ENCODE measurements at places on chromosomes 1 and 21.

DNA sequence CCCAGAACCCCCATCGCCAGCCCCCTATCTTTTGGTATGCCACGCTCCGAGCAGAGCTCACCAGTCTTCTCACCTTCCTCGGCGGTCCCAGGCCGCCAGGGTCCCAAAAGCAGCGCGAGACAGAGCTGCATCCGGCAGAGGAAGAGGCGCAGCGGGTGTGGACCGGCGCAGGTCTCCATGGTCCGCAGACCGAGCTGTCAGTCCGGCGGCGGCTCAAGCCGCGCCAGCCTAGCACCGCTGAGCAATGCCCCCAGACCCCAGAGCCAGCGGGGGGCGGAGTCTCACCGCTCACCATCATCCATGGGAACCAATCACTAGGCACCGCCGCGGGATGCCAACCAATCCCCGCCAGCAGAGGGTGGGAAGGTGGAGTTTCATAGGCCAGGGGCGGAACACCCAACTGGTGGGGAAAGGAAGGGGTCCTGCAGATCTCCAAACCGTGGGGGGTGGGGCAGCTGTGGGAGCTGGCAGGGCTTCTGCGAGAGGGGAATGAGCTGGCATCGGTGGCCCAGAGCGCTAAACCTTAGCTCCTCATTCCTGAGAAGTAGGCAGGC, at the start of gene EPHA10:
EPHA10 (minus strand) TSS at position 233 of the 554 bp plus-strand sequence; CDS start at position 179, 54 bp downstream.
- no peak for DNase-seq

- no peak for DNase-seq
These were observed 56.1 kb upstream of the HAO2 start for GRCh38 chr1:119312500-119312899.

DNA sequence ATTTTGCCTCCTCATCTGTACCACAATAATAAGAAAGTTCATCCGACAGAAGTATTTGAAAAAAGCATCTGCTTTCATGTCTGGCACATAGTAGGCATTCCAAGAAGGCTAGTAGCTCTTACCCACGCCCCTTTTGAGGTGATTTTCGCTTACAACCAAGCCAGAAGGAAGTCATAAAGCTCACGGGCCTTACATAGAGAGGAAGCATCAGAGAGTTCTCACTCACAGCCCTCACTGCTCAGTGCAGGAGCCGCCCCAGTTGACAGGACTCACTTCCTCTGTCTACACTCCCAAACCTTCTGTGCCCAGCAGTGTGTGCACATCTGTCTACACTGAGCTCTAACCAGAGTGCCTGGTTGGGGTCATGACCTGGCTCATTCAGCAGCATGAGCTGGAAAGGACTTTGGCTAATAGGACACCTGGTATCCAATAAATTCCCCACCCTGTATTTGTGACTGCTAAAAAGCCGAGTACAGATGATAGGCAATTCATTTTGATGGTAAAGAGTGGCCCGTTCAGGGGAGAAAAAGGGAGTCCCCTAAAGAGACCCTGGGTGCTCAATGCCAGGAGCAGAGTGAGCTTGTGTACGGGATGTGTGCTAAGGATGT, 36.8 kb upstream of the DUSP10 start:
- peak; percentile 71 for DNase-seq

DNA sequence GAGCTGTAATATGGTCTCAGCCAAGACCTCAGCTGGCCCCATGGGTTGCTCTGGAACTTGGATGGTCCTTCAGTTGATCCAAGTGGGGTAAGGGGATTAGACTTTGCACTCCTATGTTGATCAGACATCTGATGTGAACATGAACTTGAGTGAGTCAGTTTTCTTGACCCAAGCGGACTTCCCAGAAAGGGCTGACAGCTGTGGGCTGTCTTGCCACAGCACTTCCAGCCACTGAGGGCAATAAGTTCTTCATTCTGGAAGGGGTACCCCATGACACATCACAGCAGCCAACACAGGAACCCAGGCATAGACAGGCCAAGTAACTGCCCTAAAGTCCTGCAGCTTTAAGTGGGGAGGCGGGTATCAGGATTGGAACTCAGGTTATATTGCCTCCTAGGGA, 93.9 kb upstream of the USP24 start:
- DNase-seq: peak; percentile 80

DNA sequence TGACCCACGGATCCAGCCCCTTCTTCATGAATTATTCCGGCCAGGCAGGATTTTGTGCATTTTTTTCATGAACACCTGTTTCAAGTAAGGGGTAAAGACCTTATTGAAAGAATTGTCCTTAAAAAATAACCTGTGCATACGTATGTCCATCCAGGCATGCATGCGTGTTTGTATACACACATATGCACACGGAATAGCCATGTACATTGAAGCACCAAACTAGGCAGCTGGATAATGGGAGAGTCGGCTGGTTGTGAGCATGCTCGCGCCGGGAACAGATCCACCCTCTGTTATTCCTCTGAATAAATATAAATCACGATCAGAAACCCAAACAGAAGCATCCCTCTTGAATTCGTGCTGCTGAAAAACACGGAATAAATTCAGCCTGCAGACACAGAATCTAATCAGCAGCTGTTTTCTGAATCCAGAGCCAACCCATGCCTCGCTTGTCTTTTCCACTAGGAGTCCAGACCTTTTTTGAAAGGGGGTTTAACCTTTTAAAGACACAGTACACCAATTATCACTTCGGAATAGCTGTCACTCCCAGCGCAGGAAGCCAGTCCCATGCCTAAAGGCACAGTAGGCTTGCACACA, at the start of gene HIVEP3:
HIVEP3 (minus strand) TSS at position 473 of the 594 bp plus-strand sequence.
- no peak for DNase-seq

GRCh38 chr1:160168016-160168415, 16.6 kb downstream of the ATP1A4 start:
- DNase-seq: no peak

DNA sequence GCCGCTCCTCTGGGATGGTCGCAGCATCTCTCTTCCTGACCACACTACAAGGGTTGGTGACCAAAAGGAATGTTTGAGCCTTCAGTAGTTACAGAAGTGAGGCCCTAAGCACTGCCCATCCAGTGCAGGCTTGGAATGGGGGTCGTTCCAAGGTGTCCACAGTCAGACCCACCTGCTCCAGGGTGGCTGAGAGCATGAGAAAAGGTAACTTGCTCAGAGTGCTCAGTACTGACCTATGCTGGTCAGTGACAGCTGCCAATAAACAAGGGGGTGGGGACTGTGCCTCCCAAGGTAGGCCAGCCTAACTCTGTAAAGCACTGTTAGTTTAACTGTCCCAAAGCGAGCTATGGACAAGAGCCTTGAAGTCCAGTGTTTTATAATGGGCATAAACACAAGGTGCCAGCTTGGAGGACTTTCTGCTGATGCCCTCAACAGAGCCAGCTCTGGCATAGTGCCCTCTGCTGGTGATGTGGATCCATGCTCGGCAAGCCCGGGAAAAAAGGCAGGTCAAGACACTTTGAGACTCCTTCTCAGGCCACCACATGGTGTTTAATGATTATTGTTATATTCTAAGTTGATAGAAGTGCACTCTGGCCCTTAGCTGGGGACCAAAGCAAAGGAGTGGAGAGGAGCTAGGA, 78.1 kb upstream of the DNAH14 start:
- peak; percentile 84 for DNase-seq

DNA sequence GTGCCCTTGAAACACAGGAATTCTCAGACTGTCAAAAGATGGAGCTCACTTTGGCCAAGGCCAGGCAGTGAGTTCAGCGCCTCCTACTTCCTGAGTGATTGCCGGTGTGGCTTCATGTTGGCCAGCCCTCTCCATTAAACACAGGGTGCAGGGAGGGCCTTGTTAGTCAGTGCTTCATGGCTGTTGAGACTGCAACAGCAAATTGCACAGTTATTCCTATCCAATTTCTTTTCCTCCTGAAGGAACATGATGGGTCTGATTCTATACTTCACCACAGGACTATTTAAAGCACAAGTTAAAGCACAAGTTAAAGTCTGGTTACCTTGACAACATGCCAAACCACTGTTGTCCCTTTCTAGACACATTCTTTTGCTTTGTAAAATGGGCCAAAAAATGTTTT, 156.6 kb downstream of the SIPA1L2 start:
- no peak for DNase-seq

DNA sequence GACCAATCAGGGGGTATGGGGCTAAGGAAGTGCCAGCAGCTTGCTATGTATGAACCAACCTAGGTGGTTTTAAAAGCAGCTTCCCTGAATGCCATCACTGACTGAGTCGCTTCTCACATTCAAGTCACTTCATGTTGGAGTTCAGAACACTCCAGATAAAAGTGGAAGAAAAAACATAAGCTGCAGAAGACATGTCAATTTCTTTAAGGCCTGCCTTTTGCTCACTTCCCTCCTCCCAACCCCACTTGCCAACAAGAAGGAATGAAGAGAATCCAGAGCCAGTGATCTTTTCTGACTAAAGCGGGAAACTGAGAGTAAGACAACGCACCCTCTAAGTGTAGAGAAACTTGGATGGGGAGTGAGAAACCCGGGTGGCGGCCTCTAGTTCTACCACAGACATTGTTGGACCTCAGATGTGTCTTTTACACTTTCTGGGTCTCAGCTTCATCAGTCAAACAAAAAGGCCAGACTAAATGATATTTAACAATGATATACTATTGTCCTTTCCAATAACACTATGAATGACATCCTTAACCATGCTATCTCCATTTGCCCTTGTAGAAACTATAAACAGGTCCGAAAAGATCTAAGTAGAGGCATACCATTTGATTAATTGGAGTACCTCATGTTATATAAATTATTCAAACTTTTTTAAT, 54.1 kb downstream of the LUZP1 start:
- DNase-seq: no peak

DNA sequence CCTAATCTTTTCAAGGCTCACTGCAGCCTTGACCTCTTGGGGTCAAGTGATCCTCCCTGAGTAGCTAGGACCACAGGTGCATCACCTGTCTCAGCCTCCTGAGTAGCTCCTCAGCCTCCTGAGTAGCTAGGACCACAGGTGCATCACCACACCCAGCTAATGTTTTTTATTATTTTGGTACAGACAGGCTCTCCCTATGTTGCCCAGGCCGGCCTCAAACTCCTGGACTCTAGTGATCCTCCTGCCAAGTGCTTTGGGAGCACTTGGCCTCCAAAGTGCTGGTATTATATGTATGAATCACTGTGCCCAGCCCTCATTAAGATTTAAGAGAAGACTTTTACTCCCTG, 58.5 kb upstream of the S1PR1 start:
- no peak for DNase-seq

GRCh38 chr1:47684964-47685762, 247.3 kb downstream of the FOXD2 start:
- DNase-seq: no peak

- no peak for DNase-seq
These were observed 33.3 kb downstream of the ODF2L start for GRCh38 chr1:86362807-86363206.

DNA sequence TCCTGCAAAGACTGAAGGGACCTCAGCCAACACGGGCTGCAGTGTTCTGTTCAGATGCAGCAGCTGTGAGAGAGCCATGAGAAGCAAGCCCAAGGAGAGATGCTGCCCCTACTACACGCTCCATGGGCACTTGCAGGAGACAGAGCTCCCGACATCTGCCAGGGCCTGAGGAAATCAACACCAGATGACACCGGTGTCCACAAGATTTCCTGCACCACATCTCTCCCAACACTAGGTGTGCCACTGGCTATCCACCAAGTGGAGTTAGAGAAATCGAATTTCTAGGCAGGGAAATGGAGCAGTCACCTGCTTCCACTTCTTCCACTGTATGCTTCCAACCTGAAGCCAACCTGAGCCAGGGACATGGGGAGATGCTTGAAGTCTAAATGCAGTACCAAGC, 445.3 kb downstream of the RWDD3 start:
- DNase-seq: no peak

DNA sequence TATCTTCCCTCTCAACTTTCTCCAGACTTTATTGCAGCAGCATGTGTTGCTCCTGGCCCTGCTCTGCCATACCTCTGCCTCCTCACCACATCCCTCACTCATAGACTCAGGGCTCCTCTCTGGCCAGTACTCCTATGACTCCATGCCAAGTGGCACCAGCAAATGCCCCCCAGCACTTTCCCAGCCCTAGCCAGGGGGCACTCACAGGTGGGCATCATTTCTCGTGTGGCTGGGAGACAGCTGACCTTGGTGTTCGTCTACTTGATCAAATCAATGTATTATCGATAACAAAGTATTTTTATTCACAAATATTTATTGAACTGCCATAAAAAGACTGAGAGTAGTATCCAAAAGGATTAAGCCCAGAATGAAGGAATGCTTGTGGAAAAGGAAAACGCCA, 418.2 kb downstream of the FAM72C start:
- DNase-seq: no peak

GRCh38 chr1:154608397-154609270, 648 bp upstream of the ADAR start:
- DNase-seq: peak; percentile 52

GRCh38 chr1:61482170-61482734, 242.7 kb downstream of the TM2D1 start:
- DNase-seq: peak; percentile 47

- DNase-seq: no peak
These were observed 144.8 kb upstream of the VANGL1 start for GRCh38 chr1:115496904-115497527.

DNA sequence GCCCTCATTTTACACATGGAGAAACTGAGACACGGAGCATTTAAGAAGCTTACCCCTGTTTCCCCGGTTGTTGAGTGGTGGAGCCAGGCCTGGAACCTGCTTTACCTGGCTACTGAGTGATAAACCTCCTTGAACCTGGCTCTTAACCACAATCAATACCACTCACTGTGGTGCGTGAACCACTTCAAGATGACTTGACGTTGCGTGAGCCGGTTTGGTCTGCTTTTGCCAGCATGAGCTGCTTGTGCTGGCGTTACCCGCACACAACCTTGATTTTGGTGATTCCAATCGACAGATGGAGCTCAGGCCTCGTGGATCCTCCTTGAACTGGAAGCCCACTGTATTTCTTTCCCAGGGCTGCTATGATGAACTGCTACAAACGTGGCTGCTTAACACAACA, 6.1 kb upstream of the TINAGL1 start:
- DNase-seq: no peak

DNA sequence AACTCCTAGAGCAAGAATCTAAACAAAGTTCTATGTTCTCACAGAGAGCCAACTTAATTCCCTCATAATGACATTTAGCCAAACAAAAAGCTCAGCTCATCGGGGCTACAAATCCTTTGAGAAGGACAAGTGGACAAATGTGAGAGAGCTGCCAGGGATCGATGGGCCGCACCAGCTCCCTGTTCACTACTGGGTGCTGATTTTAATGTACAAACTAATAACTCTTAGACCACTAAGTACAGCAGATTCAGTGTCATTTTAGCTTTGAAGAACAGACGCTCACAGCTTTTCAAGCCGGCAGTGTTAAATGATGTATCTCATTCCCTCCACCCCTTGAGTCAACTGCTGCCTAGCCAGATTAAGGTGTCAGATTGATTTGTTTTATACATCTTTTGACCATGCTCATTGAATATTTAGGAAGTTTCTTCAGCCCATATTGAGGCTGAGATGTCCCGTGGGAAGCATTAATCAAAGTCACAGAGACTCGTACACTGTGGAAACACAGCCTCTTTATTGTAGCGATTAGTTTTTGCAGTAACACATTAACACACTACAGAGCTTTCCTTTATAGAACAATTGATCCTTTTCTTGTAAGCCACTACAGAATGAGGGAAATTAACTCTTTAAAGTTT, 21.1 kb downstream of the PROX1 start:
- no peak for DNase-seq

All from suppressor macrophage (primary cell).